ENCODE measurements at places on chromosomes 13 and 19. TPM values are rescaled to one million over a fixed set of nuclear protein-coding genes. Genes with fewer than 3 reads are reported as not detected.

Gene ATCAY
- total RNA-seq = 137 TPM

Gene KIR3DL1
- not detected for total RNA-seq

Gene TNFSF9
- total RNA-seq = 4.3 TPM

Gene RTBDN
- total RNA-seq = 14.0 TPM

Data from dorsolateral prefrontal cortex (tissue), 122 donors.